ENCODE measurements at places on chromosomes 4 and X.

GRCh38 chr4:45043911-45044310, 317.6 kb upstream of the GNPDA2 start:
- no peak for DNase-seq

DNA sequence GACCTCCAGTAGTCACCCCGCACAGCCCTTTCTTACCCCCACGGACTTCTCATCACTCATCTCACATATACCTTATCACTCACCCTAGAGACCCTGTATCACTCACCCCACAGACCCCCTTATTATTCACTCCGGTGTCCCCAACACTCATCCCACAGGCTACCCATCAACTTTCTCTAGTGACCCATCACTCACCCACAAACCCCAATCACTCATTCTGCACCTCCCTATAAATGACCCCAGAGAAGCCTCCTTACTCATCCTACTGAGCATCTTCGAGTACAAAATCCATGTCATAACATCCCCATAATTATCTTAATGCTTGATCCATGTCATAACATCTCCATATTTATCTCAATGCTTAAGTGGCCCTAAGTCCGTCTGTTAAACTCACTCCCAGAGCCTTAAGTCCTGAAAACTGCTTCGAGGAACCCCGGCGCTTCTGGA, 934 bp downstream of the ZNF41 start:
- no peak for DNase-seq

- DNase-seq, result no peak
These were observed 78.1 kb upstream of the HPGD start for GRCh38 chr4:174600391-174600790.

GRCh38 chrX:100377826-100378225, 32.2 kb downstream of the PCDH19 start:
- DNase-seq, result no peak

DNA sequence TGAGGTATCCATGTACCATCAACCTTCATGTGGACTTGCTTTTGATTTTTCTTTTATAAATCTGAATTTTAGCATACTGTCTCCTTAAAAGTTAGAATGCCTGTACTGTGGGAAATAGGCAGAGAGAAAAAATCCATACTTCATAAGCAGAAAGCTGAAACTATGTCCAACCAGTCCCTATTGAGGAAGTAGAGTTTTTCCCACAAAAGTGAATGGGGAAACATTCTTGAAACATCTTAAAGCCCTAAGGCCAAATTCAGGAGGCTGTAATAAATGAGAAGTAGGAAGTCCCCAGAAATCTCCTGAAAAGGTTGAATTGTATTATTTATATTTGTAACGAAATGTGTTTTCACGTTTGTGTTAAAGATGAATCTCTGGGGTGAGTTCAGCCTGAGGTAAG, 56.3 kb downstream of the ENOX2 start:
- no peak for DNase-seq

DNA sequence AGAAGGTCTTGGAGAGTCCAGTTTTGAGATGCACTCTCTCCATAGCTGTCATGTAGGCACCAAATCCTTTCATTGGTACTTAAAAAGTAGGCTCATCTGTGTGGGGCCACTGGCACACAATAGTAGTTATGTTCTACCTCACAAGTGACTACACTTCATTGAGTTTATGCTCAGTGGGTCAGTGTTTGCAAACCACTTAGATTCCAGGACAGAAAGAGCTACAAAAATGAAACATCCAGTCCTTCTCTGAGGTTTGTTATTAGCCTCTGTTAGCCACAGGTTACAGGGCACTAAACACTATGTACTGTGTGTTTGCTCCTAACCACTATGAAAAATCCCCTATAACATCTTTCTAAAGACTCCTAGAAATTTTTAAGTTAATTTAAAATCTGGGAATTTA, 13.8 kb downstream of the RAB28 start:
- no peak for DNase-seq

Data from erythroblast (primary cell).